ENCODE measurements at places on chromosomes 1 and 21.

- no peak for DNase-seq
Observed at GRCh38 chr1:230176871-230177411, 109.9 kb downstream of the GALNT2 start.

DNA sequence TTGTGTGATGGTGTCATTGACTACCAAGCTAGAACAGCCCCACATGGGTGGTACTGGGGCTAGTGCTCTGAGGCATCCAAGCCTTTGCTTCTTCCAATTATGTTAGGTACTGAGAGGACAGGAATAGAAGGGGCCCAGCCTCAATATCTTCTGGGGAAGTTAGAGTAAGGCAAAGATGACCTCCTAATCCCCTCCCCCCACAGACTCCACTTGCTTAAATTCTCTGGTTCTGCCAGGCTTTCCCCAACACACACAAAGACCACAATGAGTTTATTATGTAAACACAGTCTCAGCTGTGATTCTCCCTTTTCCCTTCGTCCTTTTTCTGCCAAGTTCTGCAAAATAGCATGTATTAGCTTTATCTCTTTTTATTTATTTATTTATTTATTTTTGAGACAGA is 3.1 kb upstream of the TACSTD2 start:
- DNase-seq: no peak

GRCh38 chr21:34499116-34499515 is 12.9 kb downstream of the KCNE1 start:
- no peak for DNase-seq

GRCh38 chr21:19433623-19434022 is 1030.0 kb upstream of the TMPRSS15 start:
- no peak for DNase-seq

DNA sequence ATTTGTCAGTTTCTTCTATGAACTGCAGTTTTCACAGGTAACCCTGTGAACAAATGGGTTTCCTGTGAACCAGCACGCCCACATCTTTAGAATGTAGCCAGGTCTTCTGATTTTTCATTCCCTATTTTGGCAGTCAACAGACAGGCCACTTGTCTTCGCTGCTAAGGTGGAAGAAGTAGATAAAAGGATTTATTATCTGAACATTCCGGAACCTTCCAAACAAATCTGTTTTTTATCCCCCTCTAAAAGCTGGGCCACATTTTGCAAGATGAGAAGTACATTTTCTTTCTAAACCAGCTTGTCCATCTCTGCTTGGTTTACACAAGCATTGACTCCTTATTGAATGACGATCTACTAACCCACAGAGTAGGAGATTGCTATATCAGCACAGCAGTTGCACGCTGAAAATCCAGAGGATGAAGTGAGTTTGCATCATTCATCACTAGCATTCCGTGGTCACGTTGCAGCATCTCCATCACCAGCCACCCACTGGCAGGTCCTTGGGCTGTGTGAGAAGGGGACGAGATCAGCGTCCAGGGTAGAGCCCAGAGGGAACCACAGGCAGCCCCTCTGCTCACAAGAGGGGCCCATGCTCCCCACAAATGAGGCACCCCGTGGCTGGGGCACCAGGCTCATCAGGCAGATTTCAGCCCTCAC is 83.5 kb downstream of the TOMM20 start:
- peak; percentile 35 for DNase-seq

DNA sequence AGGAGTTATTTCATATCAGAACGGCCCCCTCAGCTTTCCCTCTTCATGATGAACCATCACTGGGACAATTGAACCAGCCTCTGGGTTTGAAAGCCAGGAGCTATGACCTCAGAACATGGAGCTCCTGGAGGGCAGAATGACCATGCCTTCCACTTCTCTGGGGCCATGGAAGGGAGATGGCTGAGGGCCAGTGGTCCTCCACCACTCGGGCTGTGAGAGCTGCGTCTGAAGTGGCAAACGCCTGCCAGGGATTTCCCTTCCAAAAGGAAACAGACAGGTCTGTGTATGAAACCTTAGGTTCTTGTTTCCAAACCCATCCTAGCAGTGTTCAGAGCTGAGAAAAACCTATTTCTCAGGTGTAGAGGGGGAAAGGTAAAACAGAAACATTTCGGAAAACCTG is 22.5 kb downstream of the PKP1 start:
- DNase-seq: no peak

DNA sequence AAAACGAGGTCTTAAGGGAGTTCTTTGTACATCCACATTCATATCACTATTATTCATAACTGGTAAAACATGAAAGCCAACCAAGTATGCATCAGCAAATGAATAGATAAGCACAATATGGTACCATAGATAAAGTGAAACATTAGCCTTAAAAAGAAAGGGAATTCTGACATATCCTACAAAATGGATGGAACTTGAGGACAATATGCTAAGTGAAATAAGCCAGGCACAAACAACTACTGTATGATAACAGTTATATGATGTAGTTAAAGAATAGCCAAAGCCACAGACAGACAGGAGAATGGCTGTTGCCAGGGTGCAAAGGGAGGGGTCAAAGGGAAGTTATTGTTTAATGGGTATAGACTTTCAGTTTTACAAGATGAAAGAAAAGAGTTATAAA is 148.9 kb downstream of the EIF4G3 start:
- DNase-seq: no peak

GRCh38 chr21:15534450-15534886 is 195.3 kb upstream of the USP25 start:
- DNase-seq: no peak

GRCh38 chr1:200528858-200529606 is 91.5 kb downstream of the KIF14 start:
- no peak for DNase-seq

DNA sequence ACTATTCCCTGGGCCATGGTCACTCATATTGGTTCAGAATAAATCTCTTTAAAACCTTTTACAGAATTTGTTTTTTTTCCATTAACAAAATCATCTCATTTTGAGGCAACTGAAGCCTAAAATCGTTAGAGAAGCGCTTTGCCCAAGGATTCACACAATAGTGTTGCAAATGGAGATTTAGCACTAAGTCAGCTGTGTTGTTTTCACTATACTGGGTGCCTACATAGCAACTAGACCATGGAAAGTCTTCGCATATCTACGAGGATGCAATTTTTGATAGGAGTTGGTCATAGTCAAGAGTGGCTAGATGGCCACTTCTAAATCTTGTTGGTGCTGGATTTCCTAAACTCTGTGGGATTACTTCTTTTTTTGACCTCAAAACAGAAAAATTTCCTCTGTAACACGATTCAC is 530 bp upstream of the TIPRL start:
- no peak for DNase-seq

DNA sequence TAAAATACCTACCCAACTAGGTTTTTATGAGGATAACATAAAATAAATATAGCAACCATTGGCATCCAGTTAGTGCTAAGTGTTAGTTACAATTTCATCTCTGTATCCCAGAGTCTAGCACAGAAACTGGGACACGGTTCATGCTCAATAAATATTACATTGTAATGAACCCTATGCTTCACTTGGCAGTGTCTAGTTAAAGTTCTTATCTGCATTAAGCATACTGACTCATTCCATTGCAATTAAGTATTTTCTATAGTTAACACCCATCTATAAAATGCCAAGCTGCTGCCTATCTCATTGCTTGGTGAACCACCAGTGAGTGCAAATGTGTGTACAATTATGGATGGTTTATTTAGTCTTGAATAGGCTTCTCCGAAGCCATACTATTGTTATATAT is 15.2 kb downstream of the CHML start:
- no peak for DNase-seq

DNA sequence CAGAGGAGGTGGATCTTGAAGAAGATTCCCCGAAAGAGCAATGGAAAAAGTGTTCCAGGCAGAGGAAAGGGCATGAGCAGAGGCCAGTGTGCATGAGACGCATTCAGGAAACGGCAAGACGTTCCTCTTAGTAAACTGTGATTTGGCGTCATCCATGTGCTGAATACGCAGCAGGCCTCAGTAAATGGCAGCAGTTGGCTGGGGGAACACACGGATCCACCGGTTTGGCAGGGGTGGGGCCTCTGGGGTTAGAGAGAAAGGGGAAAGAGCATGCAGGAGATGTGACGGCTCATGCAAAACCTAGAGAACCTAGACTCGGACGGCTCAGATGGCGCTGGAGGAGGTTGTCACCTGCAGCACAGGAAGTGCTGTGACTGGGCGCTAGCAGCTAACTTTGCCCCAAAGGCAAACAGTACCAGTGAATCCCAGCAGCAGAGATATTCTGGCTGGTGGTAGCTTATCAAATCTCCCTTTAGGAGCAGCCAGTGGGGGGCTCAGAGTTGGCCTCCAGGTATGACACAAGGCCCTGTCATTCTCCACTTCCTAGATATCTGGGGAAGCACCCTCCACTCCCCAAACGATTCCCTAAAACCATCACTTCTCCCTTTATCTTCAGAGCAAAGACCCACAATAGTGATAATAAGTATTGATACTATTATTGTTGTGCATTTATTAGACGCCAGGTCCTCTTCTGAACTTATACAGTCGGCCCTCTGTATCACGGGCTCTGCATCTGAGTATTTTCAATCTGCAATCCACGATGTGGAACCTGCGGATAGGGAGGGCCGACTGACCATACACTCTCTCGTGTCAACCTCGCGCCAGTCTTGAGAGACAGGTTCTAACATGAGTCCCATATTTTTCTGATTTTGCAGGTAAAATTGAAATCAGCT is 7.6 kb downstream of the LAPTM5 start:
- DNase-seq: no peak

- no peak for DNase-seq
Observed at GRCh38 chr1:155250246-155250632, 5.0 kb downstream of the ENTREP3 start.

GRCh38 chr1:112849425-112850033 is 106.5 kb downstream of the SLC16A1 start:
- peak; percentile 42 for DNase-seq

DNA sequence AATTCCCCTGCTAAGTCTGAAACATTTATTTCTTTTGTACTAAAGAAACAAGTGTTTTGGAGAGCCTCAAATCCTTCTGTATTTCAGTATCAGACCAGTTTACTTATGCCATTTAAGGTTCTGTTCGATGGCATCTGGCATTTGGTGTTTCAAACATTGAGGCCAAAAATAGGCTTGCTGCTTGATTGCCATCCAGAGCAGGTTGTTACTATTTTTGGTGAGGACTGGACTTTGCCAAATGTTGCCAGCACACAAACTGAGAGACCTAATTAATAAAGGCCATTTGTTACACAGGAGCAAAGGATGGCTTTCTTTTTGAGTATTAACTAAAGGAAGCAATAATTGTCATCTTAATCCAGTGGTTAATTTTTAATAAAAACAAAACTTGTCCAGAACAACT is 26.2 kb downstream of the VPS45 start:
- no peak for DNase-seq

DNA sequence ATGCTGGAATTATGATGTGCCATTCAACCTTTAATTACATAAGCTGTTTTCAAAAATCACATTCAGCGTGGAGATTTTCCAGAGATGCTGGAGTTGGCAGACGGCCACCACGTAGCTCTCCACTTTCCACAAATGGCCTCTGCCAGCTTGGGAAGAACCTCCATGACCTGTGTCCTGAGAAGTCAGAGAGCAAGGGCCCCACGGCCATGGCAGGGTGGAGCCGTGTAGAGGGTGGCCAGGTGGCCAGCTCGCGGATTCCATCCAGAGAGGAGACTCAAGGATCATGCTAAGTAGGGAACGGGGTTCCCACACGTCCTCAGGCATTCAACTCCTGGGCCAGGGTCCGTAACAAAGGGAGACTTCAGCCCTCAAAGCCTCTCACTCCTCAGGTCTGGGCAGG is 1.3 kb upstream of the GALE start:
- DNase-seq: no peak

DNA sequence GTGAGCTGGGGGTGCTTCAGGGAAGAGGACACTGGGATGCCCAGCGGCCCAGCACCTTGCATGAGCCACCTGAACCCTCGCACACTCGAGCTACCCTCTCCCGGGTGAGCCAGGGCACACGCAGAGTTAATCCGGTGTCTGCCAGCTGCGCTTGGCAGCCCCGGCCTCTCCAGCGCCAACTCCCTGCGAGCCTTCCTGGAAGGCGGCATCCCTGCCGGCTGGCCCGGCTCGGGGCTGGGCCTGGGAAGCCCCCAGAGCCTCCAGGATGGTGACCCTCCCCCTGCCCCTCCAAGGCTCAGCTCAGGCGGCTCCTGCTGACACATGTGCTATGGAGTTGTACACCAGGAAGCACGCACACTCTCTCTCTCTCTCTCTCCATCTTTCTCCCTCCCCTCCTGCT is 48.7 kb downstream of the RAP1GAP start:
- DNase-seq: no peak

GRCh38 chr1:55010194-55010886 is 11.6 kb downstream of the BSND start:
- no peak for DNase-seq

DNA sequence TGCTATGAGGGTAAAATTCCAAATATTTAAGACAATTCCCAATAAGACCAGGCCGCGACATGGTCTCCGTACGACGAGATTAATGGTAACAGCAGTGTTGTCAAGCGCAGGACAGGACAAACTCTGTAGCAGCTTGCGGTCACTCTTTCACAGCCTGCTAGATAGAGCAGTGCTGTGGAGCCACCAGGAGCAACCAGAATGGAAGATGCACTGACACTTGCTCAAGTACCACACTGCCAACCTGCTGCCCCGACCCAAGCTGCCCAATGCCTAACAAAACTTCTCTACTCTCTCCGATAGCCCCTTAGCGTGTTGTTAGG is 636 bp downstream of the WARS2 start:
- DNase-seq: no peak

DNA sequence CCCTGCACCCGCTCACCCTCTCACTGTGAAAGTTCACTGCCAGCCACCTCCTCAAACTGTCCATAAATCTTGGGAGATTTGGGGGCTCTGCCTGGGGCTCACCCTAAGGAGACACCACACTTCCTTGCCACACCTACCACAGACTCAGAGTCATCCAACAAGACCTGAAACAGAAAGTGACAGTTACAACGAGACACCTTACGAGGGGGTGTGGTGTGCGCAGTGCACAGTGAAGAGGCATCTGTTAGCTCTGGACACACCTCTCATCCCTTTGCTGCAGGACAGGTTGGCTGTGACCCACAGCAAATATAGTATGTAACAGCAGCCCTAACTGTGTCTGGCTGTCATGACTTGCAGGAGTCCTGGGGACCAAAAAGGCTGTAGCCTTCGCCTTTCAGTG is 190.2 kb downstream of the NR5A2 start:
- no peak for DNase-seq

DNA sequence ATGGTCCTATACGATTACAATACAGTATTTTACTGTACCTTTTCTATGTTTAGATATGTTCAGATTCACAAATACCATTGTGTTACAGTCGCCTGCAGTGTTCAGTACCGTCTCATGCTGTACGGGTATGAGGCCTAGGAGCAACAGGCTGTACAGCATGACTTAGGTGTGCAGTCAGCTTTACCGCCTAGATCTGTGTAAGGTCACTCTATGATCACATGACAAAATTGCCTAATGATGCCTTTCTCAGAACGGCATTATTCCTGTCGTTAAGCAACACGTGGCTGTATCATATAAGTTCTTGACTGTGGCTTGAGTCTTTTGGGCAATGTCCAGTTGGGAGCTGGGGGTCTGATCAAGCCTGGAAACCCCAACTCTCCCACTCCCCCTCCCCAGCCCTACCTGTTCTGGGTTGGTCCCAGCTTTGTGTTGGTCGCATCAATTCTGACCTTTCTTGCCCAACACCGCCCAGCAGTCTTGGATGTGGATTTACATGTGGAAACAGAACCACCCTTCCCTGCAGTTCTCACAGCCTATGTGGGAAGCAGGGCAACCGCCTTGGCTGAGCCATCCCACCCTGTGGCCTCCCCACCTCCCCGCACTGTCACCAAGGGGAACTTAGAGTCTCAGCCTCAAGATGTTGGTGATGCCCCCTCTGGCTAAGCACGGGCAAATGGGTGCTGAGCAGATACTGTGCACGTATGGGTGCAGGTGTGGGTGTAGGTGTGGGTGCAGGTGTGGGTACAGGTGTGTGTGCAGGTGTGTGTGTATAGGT is 80.2 kb upstream of the ACTL8 start:
- DNase-seq: no peak
